ENCODE measurements at places on chromosomes 6 and 20.

DNA sequence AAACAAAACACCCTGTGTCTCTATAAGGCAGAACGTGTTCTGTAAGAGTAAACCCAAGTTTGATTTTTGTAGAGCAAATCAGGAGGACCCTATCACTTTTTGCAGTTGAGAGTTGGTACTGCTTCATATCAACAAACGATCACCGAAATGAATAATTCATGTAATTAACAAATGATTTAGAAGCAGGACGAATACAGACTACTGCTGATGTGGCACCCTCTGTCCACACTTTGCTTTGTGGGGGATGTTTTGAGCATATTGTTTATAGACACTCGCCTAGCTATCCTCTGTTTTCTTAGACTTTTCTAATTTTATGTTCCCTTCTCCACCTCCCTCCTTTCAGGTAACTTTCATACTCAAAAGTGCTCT, 1.5 kb downstream of the CD2AP start:
- no peak for DNase-seq

DNA sequence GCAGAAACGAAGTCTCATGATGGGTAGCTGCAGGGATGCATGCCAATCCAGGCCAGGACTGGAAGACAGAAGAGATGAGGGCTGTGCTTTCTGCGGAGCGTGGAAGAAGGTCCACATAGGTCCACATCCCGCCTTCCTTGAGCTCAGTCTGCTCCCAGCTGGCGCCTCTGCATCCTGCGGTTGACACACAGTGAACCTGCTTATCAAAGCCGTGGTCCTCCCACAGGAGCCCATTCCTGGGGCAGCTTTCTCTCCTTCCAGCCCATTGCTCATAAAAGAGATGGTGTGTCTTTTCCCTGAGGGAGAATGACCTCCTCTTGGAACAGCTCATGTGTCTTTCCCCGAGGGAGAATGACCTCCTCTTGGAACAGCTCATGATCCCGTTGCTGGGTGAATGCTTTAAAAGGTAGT, 225.4 kb downstream of the CDH4 start:
- DNase-seq, result no peak

- no peak for DNase-seq
Observed at GRCh38 chr20:21356386-21356785, 40.9 kb downstream of the NKX2-4 start.

DNA sequence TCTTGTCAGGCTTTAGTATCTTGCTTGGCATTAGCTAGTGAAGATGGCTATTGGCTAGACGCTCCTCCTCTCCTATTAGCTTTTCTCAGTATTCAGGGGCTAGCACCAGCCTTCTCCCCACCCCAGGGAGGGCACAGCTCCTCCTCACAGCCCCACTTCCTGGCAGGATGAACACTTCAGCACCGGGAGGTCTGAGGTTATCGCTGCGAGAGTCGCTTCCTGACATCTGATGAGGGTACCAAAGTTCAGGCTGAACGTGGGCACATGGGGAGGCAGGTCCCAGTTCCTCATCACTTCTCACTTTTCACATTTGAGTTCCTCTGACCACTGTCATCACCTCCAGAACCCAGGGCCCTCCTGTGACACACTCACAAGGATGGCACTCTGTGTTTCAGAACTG, 66.6 kb downstream of the LAMA4 start:
- no peak for DNase-seq

- DNase-seq, result no peak
Observed at GRCh38 chr6:162187168-162187935, 540.2 kb downstream of the PRKN start.

All from cortex of kidney (tissue), 1 donor.